Smooth muscle cell of the brain vasculature (primary cell): ENCODE measurements at places on chromosomes 2 and 18.

DNA sequence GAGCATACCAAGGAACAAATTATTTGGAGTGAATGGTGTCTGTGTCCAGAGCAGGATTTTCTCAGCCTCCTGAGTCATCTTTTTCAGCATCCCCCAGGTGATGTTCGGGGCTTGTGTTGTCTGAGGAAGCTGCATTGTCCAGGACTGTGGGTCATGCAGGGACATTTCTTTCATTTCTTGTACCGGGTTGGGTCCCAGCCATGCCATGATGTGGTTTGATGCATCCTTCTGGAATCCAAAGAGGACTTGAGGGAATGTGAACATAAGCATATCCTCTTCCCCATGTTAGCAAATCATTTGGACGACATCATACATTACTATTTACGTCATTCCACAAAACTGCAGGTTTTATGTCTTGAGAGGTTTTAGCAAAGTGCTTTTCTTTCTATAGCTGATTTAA lies 797.8 kb downstream of the CCDC85A start:
- DNase-seq, result no peak

- DNase-seq, result no peak
Measured at GRCh38 chr18:24021505-24021904, 7.0 kb downstream of the TTC39C start.

DNA sequence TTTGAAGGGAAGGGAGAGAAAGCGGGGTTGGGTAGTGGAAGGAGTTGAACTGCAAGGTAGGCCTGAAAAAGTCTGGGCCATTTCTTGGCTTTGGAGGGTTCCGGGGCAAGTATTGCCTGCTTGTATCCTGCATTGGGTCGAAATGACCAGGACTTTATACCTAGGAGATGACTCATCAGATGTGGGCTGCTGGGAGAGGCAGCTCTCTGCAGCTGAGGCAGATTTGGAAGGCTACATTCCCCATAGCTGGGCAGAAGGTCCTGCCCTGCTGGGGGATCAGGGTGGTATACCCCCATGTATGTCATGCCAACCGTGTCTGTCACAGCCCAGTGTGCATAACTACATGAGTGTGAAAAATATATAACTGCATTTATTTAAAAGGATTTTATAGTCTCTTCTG lies 171.8 kb upstream of the SPRED2 start:
- DNase-seq, result no peak

DNA sequence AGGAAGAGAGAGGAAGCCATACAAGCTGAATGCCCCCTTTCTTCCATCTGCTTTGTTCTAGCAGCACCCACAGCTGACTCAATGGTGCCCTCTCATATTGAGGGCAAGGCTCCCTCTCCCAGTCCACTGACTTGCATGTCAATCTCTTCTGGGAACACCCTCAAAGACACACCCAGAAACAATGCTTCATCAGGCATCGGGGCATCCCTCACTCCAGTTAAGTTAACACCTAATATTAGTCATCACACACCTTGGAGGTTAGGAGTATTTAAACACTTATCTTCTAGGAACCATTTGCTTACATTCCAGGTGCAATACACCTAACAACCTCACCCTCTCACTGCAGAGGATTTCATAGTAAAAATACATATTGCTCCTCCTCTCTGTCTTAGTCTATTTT lies 993.5 kb upstream of the DDX18 start:
- DNase-seq, result no peak

DNA sequence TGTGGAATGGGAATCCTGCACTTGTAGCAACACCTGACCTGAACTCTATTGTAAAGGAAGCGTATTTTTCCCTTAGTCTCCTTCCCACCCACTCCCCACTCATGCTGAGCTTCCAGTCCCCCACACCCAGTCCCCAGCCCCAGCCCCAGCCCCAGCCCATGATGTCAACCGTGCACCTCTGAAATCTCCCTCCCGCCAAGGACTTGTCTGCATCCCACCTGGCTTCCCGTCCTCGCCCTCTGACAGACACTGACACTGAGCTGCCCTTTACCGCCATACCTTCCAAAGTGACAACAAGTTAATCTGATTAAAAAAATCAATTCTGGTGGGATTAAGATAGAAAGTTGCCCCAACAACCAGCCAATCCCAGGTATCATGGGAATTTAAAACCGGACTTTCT lies 213.6 kb upstream of the CELF4 start:
- no peak for DNase-seq

GRCh38 chr2:237482485-237482884 lies 4.6 kb upstream of the MLPH start:
- no peak for DNase-seq

- no peak for DNase-seq
Measured at GRCh38 chr2:190678444-190679162, 29.7 kb downstream of the NAB1 start.

DNA sequence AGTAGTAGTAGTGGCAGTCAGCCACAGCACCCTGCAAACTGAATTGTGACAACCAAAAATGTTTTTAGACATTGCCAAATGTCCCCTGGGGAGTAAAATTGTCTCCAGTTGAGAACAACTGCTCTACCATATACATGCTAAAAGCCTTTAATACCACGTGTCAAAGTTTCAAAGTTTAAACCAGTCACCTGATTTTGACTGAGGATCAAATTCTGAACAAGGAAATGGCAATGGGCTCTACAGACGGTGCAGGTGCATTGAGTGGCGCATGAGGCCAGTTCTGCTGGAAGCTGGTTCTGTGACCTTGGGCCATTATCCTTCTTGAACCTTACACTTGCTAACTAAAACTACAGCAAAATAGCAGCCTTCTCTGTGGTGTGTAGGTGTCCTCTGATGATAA lies 85.0 kb downstream of the LIPG start:
- no peak for DNase-seq

DNA sequence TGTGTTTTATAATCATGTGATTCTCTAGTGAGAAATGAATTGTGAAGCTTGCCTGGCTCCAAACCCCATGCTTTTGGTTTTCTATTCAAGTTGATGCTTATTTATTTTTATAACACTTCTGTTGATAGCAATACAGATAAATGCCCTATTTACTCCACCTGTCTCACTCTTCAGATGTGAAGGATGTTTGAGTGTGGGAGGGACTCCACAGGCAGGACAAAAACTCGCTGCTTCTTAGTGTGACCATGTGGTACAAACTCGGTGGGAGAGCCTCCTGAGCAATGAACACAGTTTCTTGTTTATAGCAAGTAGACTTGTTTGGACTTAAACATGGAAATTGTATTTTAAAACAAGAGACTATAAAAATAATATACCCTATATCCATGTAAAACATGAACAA lies 219.7 kb downstream of the GULP1 start:
- no peak for DNase-seq

GRCh38 chr2:47629501-47630460 lies 153.2 kb upstream of the MSH6 start:
- DNase-seq, result no peak
